ENCODE measurements at places on chromosomes 5 and 9. TPM values are rescaled to one million over a fixed set of nuclear protein-coding genes. Genes with fewer than 3 reads are reported as not detected.
A peak's percentile ranks its signal among the peaks of the same experiment; 100 is the strongest.

Gene CFAP157
- total RNA-seq = not detected

Gene C9orf153
- not detected for total RNA-seq

Gene EQTN
- not detected for total RNA-seq

DNA sequence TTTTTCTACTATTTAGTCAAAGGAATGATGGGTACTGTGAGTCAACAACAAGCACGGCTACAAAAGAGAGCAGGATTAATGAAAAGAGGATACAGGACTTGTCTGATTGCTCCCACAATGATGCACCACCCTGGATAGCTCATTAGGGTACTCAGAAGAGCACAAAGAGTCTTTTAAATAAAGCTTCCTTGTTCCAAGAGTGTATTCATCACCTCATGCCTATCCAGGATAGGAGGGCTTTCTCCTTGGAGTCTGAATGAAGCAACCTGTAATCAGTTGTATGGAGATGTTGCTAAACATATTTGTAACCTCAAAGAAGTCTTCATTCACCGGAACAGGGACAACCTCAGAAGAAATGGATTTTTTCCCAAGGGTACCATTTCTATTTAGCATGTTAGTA is 219.5 kb upstream of the TMEM161B start:
- no peak for DNase-seq

DNA sequence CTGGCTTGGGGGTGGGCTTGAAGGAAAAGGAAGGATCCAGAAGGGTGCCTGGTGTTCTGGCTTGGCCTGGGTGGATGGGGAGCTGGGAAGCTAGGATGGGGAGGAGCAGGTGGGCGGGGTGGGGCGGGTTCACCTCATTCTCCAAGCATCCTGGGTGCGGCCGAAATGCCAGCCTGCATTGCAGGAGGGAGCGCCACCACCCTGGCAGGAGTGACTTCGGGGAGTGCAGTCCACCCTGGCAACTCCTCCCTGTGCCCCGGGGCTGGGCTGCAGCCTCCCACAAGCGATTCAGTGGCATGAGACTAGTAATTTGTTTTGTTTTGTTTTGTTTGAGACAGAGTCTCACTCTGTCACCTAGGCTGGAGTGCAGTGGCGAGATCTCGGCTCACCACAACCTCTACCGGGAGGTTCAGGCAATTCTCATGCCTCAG is 5.5 kb downstream of the TTC16 start:
- DNase-seq = peak; percentile 67

DNA sequence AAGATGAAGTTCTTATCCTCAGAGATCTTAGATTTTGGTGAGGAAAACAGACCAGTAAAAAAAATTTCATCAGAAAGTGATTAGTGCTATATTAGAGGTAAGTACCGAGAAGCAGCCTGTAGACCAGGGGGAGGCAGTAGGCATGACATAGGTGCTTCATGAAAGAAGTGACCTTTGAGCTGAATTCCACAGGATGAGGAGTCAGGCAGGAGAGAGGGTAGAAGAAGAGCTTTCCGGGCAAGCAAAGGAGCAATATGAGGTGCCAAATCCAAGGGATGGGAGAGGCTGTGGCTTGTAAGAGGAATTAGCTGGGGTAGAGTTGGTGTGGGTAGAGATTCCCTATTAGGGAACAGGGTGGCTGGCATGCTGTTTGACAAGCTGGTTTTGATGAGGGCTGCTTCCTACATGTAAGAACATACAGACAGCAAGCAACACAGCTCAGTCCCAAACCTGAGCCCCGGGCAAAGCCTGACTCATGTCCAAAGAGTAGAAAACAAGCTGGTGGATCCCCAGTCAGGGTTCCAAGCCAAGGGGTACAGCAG is 48.4 kb upstream of the PWWP2A start:
- no peak for DNase-seq

- DNase-seq = no peak
These were observed 316.1 kb downstream of the TLE1 start for GRCh38 chr9:81373294-81373693.

DNA sequence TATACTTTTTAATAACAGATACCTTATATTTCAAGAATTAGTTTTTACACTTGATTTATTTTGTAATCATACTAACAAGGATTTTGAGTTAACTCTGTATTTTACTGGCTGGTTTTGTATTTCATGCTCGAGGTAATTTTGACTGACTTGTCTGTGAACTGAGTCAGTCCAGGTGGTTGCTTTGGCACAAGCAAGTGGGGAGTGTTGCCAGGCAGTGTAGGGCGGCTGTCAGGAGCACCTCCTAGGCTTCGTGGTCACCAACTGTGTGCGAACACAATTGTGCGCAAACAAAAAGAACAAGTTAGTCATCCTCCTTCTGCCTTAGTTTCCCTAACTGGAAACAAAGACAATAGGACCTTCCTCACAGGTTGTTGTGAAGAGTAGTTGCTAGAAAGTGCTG is 286.3 kb downstream of the ADGRV1 start:
- peak; percentile 14 for DNase-seq

DNA sequence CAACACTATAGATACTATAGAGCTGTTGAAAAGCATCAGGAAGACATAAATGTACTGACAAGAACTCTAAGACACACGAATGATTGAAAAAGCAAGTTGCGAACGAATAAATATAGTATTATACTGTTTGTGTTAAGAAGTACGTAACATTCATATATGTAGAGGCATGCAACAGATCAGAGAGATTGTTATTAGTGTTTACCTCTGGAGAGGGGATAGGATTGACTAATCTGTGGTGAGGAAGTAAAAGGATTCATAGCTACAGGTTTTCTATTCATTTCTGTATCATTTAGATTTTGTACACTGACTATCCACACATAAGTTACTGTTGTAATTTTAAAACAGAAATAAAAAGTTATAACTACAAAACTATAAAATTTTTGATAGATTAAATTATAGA is 147.6 kb upstream of the SV2C start:
- no peak for DNase-seq

GRCh38 chr5:74562122-74562521 is 78.4 kb downstream of the ENC1 start:
- DNase-seq = no peak

DNA sequence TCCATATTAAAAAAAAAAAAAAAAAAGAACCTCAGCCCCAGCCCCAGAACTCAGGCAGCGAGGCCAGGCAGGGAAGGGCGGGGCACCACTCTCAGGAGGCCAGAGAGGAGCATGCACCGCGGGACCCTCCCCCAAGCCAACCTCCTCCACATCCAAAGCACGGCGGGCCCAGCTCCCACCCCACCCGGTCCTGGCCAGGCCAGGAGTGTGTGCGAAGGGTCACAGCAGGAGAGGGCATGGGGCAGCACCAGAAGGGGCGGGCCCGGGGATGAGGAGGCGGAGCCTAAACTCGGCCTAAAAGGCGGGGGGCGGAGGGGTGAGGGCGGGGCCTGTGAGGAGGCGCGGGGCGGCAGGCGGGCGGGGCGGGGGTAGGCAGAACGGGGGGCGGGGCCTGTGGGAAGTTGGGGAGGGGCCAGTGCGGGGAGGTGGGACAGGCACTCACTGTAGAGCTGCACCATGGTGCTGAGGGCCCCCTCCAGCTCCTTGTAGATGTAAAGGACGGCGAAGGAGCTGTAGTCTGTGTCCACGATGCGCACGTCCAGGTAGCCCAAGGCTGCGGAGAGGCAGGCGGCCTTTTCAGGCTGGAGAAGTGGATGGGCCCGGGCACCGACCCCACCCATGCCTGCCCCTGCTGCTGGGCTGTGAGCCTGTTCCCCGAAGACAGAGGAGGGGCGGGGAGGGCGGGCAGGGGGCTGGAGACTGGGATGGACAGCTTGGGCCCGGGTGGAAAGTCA is 1.2 kb downstream of the LCN15 start:
- DNase-seq = peak; percentile 14

DNA sequence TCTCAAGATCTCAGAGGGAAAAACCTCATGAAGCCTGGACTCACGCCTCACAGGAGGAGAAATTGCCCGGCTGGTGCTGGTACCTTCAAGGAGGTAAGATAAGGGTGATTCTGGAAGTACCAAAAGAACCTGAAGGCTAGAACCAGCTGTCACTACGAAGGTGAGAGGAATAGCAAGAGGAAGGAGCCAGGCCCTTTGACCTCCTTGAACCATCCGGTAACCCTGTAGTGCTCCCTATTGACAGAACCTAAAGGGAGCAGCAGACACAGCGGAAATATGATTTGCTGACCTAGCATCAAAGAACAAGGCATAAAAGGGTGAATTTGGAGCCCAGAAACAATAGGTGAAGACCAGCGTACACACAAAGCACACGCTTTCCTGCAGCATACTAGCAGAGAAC is 92.2 kb downstream of the DOCK8 start:
- peak; percentile 43 for DNase-seq

DNA sequence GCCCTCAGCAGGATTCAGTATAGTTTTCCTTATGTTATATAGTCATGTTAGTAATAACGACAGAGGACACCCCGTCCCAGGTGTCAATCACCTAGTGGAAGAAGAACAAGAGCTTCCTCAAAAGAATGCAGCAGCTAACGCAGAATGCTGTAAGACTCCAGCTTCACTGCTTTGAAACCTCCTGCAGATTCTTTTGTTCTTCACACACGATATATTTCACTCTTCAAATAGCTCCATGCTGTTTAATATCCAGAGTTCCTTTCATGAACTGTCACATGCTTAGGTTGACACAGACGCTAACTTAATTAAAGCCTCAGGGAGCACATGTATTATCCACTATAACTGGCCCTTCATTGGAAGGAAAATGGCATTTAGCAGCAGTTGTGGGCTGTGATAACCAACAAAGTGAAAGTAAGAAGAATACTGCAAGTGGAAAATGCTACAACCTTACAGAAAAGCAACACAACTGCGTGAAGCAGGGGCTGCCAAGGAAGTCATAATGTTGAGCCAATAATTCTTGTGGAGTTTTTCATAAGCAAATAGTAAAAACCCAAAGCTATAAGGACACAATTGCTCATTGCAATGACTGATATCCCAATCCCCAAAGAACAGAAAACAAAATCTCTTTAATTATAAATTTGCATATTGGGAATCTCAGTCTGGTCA is 387.5 kb downstream of the PLK2 start:
- DNase-seq = no peak

DNA sequence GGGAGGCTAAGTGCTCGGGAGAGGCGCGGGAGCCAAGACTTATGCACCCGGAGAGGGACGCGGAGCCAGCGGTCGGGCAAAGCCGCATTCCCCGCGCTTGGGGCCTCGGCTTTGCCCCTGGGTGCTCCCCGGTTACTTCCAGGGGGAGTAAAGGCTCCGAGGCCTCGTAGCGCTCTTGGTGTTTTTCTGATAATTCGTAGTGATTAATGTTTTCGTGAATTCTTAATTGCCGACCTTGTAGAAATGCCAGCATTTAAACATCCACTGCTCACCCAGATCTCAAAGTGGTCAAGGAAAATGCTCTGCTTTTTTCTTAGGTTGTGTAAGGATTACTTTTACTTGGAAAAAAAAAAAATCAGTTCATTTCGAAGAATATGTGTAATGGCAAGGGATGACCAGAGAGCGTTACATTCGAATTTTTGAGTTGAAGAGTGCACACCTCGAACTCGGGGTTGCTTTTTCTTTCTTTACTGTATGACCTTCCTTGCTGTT is 654 bp upstream of the TUT7 start:
- no peak for DNase-seq

DNA sequence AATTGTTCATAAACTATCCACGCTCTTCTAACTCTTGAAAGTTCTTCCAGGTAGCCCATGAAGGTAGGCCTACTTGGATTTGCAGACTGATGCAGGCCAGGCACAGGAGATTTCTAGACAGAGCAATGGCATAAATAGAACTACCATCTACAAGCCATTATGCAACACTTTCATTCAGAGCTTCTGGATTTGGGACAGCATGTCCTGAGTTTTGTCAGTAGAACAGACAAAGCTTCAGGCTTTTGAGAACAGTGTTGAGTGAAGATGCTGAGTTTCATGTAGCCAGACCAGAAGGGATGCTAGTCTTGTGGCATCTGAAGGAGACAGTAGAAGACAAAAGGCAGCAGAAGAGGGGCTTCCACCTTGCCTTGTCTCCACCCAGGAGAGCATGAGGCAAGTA is 196.6 kb downstream of the TRIM32 start:
- no peak for DNase-seq

- peak; percentile 49 for DNase-seq
These were observed 105.4 kb upstream of the SPOCK1 start for GRCh38 chr5:137604348-137605095.

DNA sequence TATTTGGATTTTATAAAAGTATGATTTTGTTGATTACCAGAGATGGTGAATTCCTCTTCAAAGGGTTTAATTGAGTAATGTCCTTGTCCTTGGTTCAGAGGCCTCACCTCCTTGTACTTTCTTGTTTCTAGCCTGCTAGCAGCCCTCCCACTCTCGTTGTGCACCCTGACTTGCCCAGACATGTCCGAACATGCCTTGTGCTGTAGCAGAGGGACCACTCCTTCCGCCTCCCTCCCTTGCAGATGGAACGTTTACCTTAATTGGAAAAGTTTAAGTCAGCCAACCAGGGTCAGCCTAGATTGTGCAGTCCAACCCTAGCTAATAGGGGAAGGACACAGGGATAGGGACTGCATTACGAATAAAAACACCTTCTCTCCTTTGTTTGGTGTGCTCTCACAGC is 406.9 kb upstream of the NMUR2 start:
- DNase-seq = peak; percentile 27

- no peak for DNase-seq
These were observed 53.4 kb downstream of the GAS1 start for GRCh38 chr9:86893811-86894490.

- no peak for DNase-seq
These were observed 94.2 kb upstream of the CTNND2 start for GRCh38 chr5:11998397-11998796.

DNA sequence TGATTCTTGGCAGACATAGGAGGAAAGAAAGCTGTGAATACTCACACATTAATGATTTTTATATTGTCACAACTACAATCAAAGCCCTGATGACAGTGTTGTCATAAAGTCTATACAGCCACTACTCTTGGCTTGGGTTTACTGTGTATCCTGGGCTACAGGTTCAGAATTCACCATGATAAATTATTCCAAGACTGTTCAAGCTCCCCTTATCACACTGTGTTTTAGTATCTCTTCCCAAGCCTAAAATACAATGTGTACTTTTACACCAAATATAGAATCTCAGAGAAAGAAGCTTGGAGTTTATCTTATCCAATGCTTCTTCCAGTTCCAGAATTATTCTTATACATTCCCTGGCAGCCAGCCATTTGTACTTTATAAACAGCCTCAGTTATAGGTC is 127.7 kb upstream of the PPP1R2B start:
- no peak for DNase-seq

DNA sequence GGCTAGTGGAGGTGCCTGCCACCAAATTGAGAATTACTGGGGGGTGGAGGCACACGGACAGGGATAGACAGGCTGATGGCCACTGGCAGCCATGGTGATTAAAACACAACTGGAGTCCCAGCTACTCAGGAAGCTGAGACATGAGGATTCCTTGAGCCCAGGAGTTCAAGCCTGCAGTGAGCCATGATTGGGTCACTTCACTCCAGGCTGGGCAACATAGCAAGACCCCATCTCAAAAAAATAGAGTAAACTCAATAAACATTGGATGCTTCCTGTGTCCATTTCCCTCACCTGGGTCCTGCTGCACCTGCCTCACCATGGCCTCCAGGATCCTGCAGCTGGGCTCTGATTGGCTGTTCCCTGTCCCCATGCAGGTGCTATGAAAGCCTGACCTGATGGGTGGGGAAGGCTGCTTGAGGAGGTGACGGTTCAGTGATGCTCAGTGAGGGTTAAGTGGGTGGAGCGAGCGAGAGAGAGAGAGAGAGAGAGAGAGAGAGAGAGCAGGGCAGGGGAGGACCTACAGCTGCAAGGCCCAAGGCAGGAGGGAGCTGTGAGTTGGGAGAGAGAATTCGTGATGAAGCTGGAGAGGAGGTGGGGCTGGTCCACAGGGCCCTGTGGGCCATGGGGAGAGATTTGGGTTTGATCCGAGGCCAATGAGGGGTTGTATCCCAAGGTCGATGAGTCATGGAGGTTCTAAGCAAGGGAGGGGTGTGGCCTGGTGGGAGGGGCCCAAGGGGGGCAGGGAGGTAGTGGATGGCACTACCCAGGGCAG is 36.7 kb upstream of the FUBP3 start:
- peak; percentile 82 for DNase-seq
